A172 (cell line): ENCODE measurements at places on chromosomes 12 and 14. TPM values are rescaled to one million over a fixed set of nuclear protein-coding genes. Genes with fewer than 3 reads are reported as not detected.

ITGB7 gene
- total RNA-seq = 0.09 and 2.1 TPM in 2 replicates

INHBE gene
- total RNA-seq = 0.14 and 0.17 TPM in 2 replicates

DNA sequence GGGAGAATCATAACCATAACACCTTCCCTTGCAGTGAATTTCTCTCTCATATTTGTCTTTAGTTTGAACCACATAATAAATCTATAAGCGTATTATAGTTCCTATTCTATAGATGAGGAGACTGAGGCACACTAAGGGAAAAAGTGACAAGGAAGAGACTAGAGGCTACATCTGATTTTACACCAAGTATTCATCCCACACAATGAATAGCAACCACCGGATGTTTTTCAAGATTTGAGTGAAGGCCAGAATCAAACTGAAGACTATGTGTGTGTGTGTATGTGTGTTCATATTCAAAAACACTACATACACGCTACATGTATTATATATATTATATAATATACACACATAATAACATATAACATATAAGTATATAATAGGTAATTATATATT, 4.7 kb downstream of the ASB2 start:
- no peak for DNase-seq

DNA sequence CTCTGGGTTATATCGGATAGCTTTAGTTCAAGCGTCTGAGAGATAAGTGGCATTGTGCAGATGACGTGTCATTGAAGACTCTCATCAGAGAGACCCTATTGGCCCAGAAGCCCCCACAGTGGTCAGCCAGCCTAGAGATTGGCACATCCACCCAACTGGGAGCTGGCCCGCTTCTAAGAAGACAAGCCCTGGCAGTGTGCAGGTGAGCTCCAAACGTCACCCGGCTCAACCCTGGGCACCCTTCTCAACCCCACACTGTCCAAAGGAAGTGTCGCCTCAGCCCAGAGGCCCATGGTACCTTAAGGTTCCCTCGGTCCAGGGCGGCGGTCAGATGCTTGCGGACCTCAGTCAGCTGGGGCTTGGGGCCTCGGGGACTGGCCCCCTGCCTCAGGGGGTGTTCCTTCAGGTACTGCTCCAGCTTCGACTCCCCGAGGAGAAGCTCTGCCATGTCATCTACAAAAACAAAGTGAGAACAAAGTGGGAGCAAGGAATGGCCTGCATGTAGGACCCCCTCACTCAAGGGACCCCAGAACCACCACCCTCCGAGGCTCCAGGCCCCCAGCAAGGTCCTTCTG, 30.3 kb downstream of the TTC7B start:
- no peak for DNase-seq

- no peak for DNase-seq
Measured at GRCh38 chr14:73455294-73455693, 3.1 kb downstream of the NUMB start.

- no peak for DNase-seq
Measured at GRCh38 chr12:45509187-45509586, 220.3 kb upstream of the ARID2 start.

DNA sequence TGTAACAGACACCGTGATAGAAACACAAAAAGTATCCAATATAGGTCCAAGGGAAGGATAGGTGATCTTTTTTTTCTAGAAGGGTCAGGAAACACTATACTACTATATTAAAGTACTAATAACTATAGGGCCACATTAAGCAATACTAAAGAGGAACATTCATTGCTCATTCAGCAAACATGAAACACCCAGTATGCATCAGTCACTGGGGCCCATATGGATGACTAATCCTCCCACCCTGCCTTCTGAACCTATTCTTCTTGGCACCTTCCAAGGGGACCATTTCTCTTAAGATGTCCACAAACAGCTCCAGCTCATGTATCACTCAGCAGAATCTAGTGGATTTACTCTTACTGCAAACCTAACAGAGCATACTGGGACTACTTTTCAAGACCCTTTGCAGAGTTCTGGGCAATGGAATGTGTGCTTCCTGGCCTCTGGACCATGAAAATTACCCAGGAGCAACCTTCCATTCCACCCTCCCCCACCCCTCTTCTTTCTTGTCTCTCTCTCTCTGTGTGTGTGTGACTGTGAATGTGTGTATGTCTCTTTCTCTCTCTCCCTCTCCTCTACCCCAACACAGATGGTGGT, 187.9 kb downstream of the EPS8 start:
- DNase-seq = peak; percentile 21

DNA sequence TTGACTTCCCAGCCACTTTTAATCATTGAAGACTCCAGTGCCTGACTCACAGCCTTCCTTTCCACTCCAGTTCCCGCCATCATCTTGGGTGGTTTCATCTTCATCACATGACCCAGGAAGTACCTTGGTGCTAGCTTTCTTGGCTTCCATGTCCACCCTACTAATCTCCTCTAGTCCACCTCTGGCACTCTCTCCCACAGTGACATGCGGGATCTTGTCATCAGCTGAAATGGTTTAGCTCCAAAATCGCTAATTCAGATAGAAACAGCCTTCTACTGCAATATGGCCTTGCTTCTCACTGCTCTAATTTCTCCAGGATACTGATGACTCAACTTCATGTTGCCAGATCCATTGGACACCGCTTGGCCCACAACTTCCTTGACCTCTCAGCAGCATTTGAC, 24.5 kb downstream of the WDR20 start:
- DNase-seq = peak; percentile 11

ZFYVE26 gene
- 6.7 and 8.2 TPM in 2 replicates for total RNA-seq

DNA sequence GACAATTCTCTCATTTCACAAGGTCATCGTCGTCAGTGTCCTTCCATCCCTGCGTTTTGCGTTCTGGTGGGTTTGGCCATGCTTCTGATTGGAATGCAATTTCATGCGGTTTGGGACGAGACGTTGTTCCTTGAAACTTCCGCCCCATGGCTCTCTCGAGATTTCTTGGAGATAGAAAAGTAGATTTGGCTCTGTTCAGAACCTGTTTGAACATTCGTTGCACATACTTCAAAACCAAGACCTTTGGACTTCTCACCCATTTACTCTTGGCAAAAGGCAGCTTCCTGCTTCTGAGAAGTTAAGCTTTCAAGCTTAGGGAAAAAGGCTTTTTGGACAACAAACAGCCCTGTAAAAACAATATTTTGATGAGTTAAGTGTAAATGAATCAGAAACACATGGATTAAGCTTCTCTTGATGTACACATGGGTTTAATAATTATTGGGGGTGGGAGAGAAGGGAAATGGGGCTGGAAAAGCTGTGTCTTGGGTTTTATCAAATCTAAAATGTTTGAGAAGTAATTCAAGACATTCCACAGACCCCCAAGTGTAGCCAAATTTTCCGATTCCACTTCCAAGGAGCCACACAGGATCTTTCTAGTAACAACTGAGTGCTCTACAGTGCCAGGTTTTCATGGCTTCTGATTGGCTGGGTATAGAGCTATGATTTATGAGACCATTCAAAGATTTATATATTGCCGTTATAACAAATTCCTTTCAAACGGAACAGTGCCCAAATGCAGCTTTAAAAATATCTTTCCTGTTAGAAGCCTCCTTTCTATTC, 467.2 kb downstream of the MED13L start:
- no peak for DNase-seq

- DNase-seq = no peak
Measured at GRCh38 chr12:26441434-26441833, 246.1 kb downstream of the SSPN start.

DNA sequence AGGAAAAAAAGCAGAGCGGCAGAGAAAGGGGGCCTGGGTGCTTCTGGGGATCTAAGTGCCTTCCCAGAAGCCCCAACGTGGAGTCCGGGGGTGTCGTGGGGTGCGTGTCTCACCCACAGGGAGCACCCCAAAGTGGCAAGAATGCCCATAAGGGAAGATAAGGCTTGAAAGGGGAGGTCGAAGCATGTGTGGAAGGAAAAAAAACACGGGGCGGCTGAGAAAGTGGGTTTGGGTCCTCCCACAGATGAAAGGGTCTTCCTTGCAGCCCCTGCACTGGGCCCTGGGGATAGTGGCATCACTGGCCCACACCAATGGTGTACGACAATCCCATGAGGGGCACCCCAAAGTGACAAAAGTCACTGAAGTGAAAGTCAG, 275.5 kb downstream of the ALG10 start:
- no peak for DNase-seq

DNA sequence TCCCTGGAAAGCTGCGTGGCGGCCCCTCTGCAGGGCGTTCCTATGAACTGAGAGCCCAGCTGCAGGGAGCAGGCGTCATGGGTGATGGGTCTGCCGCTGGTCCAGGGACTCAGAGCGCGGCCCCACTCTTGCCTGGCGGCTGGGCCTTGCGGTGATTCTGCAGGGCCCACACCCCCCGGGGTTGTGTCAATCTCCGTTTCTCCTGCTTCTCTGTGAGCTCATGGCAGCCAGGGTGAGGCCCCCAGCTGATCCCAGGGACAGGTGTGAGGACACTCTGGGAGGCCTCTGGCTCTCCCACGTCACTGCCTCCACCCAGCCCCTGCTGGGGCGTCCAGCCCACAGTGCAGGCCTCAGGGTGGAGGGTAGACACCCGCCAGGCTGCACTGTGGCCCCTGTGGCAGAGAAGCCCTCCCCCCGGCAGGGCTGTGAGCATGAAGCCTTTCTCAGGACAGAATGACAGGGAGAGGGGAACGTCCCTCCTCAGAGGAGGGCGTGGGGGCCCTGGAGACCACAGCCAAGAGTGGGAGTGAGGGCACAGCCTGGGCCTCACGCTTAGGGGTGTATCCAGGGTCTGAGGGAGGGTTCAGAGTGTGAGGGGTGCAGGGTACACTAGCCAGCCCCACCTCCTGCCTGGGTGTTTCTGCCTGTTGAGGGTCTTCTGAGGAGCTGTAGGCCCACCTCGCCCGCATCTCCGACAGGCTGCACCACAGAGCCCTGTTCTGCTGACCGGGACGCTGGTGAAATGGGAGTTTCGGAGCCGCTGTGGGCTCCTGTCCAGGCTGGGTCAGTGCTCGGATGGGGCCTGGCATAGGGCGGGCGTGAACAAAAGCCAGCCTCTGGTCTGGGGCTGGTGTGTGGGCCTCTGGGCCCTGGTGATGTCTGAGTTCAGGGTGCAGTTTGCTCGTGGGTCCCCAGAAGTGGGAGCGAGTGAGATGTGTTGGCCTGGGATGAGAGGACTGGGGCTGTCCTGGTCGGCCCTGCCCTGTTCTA, 26.7 kb upstream of the CRIP2 start:
- DNase-seq = no peak

LMNTD1 gene
- total RNA-seq = not detected in 2 replicates

DNA sequence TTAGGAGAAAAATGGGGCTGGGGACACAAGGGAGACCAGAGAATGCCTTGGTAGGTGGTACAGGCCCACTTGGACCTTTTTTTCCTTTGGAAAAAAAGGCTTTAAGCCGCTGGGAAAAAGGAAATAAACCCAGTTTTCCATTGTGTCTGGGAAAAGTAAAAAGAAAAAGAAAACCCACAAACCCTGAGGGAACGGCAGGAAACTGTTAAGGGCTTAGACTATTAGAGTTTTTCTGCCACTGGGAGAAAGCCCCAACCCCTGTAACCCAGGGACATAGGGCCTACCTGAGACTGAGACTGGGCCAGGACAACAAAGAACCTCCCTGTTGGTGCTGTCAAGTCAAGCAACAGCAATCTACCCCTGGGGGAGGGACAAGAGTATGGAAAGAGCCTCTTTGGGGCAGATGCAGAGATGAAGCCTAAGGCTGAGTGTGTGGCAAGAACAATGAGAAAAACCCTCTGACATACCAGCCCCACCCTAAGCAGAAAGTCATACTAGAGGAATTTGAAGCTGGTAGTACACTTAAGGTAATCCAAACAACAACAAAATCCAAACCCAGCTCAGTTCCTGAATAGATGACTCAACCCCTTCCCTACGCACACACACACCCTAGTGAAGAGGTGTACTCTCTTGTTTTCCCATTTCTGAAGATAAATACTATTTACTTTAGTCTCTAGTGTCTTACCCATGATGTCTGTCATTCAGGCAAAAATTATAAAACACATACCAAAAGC, 22.8 kb downstream of the ATF1 start:
- DNase-seq = peak; percentile 98

KIF26A gene
- 2.4 and 3.0 TPM in 2 replicates for total RNA-seq

DNA sequence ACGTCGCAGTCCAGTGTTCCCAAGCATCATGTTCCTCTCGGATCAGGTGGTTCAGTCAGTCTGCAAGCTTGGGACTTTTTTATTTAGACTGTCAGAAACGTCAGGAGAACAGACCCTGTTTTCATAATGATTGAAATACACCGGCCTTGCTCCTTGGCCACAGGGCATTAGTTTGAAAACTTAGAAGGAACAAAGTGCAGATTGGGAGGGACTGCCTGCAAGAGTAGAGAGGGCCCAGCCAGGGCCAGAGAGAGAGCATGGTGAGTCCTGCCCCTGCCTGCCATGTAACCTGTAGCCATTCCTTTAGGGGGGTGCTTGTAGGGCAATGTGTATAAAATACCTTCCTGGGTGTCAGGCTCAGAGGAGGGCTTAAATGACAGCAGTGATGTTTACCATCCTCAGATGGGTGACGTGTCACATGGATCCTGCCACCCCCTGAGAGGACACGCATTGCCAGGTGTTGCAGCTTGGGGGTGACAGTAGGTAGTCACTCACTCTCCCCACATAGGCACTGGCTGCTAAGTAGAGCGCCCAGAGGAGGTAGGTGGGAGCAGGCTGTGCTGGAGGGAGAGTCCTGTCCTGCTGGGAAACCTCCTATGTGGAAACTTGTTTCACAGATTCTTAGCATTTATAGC, 45.7 kb downstream of the MMAB start:
- DNase-seq = no peak

GRCh38 chr12:51025338-51025835, 797 bp downstream of the SLC11A2 start:
- no peak for DNase-seq

DNA sequence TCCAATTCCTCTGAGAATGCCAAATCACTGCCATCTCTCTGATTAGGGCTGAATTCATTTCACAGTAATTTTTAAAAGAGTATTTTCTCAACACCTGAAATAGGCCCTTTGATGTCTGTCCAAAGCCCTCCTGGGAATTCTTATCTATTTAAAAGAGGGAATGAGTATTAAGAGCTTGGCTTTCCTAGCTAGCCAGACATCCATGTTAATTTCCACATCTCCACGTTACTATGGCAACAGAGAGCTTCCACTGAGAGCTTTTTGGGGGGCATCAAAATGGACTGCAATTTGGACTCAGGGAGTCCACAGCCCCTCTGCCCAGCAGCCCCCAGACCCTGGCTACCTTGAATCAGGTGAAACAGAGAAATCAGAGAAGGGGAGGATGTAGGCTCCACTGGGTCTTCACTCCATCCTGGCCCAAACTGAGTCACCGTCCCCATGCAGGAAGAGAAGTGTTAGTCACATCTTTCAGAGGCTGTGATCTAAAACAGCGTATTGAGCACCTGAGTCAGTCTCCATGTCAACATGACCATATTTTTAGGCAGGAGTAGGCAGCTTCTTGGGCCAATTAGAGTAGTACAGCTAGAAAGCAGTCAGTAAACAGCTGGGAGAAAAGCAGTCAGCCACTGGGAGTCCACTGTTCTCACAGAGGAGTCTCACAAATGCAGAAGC, 7.0 kb upstream of the FICD start:
- DNase-seq = peak; percentile 36

HRK gene
- 0.55 and 0.86 TPM in 2 replicates for total RNA-seq

DNA sequence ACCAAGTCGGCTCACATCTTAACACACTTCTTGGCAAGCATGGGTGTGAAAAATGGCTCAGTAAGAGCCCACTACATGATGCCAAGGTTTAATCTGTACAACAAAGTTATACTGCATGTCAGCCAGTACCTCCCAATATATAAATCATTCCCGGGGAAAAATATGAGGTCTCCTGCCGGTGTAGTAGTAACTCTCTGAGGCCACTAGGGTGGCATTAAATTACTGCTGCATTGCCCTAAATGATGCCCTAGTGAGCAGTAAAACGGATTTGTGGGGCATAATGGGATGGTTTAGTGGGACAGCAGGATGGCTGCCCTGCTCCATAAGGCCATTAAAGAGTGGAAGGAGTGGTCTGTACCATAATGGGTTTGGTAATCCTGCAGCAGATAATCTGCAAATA, 267.7 kb downstream of the MED13L start:
- DNase-seq = no peak

PTGER2 gene
- 0.12 TPM in 1 of 2 replicates, not detected in the other for total RNA-seq

SRRM4 gene
- not detected in 2 replicates for total RNA-seq
